ENCODE measurements at places on chromosomes 6 and 20.

GRCh38 chr20:17663040-17663399, 19.0 kb downstream of the RRBP1 start:
- DNase-seq, result no peak

- no peak for DNase-seq
These were observed 195.5 kb downstream of the EYA4 start for GRCh38 chr6:133436652-133437051.

DNA sequence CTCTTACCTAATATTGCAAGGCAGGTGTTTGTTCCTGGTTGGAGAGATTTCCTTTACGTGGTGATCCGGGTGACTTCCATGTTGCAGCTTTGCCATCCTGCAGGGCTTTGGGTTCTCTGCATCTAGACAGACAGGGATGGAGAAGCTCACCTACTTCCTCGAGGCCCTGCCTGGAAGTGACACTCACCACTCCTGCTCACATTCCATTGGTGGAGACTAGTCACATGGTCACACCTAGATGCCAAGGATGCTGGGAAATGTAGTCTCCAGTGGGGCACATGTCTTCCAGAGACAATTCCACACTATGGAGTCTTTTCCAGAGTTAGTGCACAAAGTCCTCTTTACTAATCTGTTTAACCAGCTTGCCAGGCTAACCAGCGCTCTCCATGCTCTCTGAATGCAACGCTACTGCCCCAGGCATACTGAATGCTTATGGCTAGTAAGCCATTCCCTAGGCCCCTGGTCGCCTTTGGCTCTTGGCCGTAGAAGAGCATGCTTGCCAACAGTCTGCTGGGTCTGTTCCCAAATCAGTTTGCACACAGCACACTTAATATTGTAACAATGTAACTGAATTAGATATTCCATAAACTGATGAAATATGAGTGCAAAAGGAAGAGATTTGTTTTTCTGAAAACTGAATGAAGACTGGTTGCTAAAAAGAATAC, 6.7 kb upstream of the KCNK15 start:
- no peak for DNase-seq

DNA sequence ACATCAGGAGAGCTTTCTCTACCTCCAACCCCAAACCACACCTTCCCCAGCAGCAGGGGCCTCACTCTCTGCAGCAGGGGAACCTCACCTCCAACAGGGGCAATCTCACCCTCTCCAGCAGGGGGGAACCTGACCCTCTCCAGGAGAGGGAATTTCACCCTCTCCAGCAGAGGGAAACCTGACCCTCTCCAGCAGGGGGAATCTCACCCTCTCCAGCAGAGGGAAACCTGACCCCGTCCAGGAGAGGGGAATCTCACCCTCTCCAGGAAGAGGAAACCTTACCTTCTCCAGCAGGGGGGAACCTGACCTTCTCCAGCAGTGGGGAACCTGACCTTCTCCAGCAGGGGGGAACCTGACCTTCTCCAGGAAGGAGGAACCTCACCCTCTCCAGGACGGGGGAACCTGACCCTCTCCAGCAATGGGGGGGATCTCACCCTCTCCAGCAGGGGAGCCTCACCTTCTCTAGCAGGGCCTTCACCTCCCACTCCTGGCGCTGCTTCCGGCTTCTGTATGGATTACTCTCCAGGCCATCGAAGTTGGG, 3.1 kb downstream of the B3GALT4 start:
- no peak for DNase-seq

- DNase-seq, result no peak
These were observed 615.1 kb upstream of the NRSN1 start for GRCh38 chr6:23510778-23511510.

GRCh38 chr20:56368351-56369134, 9.8 kb downstream of the FAM210B start:
- DNase-seq, result no peak

DNA sequence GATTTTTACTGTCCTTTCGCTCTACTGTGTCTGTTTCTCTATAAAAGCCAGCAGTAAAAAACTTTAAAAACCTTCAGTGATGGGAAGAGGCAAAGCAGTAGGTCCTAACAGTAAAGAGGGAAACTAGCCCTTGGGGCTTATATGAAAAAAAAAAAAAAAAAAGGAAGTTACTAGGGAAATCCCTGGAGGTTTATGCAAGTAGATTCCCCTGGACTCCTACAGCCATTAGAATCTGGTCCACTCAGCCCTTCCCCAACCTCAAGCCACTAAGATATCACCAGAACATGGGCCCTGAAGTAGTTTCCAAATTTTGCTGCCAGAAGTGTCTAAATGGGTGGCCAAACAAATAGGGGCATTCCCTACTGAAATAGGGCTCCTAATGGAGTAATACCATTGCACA, 70.5 kb upstream of the HINT3 start:
- no peak for DNase-seq

GRCh38 chr6:131981624-131981978, 30.4 kb upstream of the CCN2 start:
- DNase-seq, result no peak

GRCh38 chr20:36604952-36605398, 604 bp upstream of the RAB5IF start:
- DNase-seq, result no peak

- DNase-seq, result no peak
These were observed 62.9 kb downstream of the ESR1 start for GRCh38 chr6:151870375-151870774.

- DNase-seq, result peak; percentile 32
These were observed 77.7 kb upstream of the OLIG3 start for GRCh38 chr6:137571854-137572253.

- DNase-seq, result no peak
These were observed 209.7 kb upstream of the TENT5A start for GRCh38 chr6:81962198-81962597.

DNA sequence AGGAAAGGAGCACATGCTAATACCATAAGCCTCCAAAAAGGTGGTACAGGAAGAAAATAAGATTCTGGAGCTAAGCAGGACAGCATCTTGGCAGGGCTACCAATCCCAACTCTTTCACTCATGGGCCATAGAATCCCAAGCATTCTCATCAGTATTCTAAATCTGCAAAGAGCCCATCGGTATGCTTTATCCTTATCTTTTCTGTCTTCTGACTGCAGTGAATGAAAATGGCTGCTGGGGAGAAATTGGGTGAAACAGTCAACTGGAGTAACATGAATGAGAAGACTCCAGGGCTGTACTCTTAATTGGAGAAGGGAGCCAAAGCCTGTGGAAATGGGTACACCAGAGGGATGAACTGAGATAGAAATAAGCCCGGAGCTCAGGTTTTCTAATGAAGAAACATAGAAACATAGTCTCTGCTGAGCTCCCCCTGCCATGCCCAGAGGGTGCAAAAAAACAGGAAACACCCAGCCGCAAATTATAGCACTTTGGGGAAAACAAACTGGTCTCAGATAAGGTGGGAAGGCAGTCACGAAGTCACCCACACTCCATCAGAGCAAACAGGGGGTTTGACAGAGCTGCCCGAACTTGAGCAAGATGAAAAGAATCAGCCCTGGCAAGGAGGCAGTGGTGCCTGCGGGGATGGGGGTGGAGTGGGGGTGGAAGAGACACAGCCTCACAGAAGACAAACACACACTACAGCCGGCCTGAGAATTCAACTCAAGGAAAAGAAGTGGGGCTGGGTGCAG, 35.4 kb upstream of the E2F3 start:
- no peak for DNase-seq

- DNase-seq, result no peak
These were observed 302.5 kb downstream of the DHX35 start for GRCh38 chr20:39264506-39265172.

DNA sequence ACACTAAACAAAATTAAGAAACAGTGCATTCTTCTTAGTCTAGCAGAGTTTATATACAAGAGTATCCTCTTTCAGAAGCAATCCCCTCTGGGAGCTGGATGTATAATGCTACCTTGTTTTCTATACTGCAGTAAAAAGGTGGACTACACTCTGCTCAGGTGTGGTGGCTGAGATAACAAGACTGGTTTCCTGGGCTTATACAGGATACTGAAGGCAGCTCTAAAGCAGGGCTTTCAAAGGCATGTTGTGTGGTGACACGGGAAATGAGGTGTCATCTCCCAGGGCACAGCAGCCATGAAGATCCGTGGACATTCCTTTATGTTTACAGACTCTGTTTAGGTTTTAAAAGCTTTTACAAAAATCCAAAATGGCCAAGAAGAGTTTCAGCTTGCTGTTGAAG, 136.7 kb downstream of the MAP3K4 start:
- DNase-seq, result no peak

DNA sequence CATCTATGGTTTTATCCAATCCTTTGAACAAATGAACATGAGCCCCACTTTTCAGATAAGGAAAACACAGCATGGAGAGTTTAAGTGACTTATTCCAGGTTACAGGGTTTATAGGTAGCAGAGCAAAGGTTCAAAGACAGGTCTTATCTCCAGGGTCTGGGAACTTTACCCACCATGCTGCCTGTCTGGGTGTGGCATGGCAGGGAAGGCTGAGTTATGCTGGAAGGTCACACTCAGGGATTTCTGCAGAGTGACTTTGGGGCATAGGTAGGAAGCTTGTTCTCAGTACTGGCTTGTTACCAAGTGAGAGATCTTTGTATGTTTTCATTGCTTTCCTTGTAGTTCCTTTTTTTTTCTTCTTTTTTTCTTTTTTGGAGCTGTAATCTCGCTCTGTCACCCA, 1.8 kb downstream of the ZNF831 start:
- no peak for DNase-seq

- no peak for DNase-seq
These were observed 103.8 kb downstream of the TMEM242 start for GRCh38 chr6:157219201-157220200.

GRCh38 chr6:169343886-169344749, 90.5 kb upstream of the THBS2 start:
- no peak for DNase-seq

DNA sequence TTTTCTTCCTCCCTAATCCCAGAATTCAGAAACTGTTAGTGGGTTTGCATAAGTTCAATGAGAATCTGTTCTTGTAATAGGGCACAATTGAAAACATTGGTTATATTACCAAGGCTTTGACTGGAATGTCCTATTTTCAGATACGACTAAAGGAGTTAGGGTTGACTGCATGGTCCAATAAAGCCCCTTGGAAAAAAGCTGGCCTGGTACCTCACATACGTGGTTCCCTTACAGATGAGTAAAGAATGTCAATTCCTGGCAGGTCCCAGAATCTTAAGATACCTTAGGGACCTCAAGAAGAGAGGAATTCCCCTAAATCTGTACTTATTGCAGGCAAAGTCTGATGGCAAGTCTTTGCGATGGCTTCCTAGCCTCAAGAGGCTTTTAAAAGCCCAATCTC, 4.6 kb downstream of the PPDPF start:
- DNase-seq, result no peak

- DNase-seq, result no peak
These were observed 23.4 kb downstream of the GCM1 start for GRCh38 chr6:53125276-53125675.

GRCh38 chr20:2005831-2006426, 12.1 kb upstream of the PDYN start:
- peak; percentile 12 for DNase-seq

GRCh38 chr6:64590965-64591675, 955.5 kb downstream of the PHF3 start:
- DNase-seq, result no peak

DNA sequence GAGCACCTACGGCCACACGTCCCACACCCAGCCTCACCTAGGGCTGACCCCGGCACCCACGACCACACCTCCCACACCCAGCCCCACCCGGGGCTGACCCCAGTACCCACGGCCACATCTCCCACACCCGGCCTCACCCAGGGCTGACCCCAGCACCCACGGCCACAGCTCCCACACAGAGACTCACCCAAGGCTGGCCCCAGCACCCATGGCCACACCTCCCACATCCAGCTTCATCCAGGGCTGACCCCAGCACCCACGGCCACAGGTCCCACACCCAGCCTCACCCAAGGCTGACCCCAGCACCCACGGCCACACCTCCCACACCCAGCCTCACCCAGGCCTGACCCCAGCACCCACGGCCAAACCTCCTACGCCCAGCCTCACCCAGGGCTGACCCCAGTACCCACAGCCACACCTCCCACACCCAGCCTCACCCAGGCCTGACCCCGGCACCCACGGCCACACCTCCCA, 36.7 kb downstream of the NINL start:
- DNase-seq, result no peak

GRCh38 chr6:39933669-39934130, 562 bp downstream of the MOCS1 start:
- DNase-seq, result no peak

GRCh38 chr20:34260208-34260942, 19.2 kb downstream of the ASIP start:
- DNase-seq, result no peak

- no peak for DNase-seq
These were observed 43.5 kb upstream of the SLCO4A1 start for GRCh38 chr20:62598761-62599194.

DNA sequence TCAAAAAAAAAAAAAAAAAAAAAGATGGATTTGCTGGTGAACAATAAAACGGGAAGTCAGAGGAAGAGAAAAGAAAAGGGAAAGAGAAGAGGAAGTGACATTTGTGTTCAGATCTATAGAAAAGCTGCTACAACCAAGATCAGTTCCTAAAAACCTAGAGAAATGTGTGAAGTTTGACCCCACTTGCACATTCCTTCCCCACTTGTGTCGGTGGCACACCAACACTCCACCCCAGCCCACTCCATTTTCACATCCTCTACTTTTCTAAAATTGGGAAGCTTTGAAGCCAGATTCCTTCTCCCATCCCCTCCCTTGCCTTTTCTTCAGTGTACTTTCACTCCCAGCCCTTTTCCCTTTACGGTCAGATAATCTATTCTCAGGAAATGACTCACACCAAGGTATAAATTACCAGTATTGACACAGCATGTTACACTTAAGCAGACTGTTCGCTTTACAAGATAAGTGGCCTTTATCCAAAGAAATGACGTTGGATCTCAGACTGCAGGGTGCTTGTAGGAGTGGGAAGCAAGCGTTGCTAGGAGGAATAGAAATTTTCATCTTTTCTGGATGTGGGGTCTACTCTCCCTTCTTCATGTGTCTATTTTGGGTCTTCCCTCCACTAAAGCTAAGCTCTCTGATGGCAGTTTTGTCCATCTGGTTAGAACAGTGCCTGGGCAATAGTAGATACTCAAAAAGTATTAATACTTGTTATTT, 92.5 kb upstream of the ADGRF1 start:
- no peak for DNase-seq

DNA sequence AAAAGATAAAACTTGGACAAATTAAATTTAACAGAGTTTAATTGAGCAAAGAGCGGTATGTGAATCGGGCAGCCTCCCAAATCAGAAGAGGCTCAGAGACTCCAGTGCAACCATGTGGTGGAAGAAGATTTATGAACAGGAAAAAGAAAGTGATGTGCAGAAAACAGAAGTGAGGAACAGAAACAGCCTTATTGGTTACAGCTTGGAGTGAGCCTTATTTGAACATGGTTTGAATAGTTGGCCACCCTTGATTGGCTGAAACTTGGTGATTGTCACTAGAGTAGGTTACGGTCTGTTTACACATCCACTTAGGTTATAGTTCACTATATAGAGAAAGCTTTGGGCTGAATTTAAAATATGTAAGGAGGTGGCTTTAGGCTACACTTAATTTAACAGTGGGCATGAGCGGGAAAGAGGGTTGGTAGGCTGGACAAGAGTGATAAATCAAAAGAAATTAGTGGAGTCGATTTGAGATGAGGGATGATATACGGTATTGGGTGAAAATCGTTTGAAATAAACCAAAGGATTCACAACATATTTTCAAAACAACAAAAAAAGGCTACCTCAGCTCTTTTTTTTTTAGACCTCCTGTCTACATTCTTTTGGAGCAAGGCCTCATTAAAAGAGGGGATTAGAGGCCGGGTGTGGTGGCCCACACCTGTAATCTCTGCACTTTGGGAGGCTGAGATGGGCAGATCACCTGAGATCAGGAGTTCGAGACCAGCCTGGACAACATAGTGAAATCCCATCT, 84.3 kb upstream of the PREP start:
- DNase-seq, result no peak

All from activated naive CD8-positive, alpha-beta T cell treated with anti-CD3 and anti-CD28 coated beads, Interleukin-2, amount 50 U/mL, for 16 hours (primary cell).